ENCODE measurements at places on chromosomes 1 and 21. TPM values are rescaled to one million over a fixed set of nuclear protein-coding genes. Genes with fewer than 3 reads are reported as not detected.
A peak's percentile ranks its signal among the peaks of the same experiment; 100 is the strongest.

GRCh38 chr1:55585402-55585792 lies 370.2 kb upstream of the USP24 start:
- no peak for DNase-seq
- H3K4me3 ChIP-seq, result no peak overlapping the region
- no peaks in the 10 kb centered on the region for H3K36me3 ChIP-seq
- no peaks in the 10 kb centered on the region for H3K27me3 ChIP-seq

- DNase-seq, result no peak
- H3K4me1 ChIP-seq, result no peaks in the 10 kb centered on the region
- no peak overlapping the region for H3K4me3 ChIP-seq
- no peaks in the 10 kb centered on the region for H3K27me3 ChIP-seq
- H3K36me3 ChIP-seq, result no peaks in the 10 kb centered on the region
Measured at GRCh38 chr1:24180676-24181075, 6.4 kb downstream of the IFNLR1 start.

The OLIG2 gene
- not detected for total RNA-seq

GRCh38 chr1:10935246-10935645 lies 77.2 kb upstream of the TARDBP start:
- no peaks in the 10 kb centered on the region for H3K4me1 ChIP-seq
- H3K27ac ChIP-seq, result no peak overlapping the region
- no peak for DNase-seq
- no peak overlapping the region for H3K4me3 ChIP-seq

The TMEM125 gene
- total RNA-seq, result not detected

DNA sequence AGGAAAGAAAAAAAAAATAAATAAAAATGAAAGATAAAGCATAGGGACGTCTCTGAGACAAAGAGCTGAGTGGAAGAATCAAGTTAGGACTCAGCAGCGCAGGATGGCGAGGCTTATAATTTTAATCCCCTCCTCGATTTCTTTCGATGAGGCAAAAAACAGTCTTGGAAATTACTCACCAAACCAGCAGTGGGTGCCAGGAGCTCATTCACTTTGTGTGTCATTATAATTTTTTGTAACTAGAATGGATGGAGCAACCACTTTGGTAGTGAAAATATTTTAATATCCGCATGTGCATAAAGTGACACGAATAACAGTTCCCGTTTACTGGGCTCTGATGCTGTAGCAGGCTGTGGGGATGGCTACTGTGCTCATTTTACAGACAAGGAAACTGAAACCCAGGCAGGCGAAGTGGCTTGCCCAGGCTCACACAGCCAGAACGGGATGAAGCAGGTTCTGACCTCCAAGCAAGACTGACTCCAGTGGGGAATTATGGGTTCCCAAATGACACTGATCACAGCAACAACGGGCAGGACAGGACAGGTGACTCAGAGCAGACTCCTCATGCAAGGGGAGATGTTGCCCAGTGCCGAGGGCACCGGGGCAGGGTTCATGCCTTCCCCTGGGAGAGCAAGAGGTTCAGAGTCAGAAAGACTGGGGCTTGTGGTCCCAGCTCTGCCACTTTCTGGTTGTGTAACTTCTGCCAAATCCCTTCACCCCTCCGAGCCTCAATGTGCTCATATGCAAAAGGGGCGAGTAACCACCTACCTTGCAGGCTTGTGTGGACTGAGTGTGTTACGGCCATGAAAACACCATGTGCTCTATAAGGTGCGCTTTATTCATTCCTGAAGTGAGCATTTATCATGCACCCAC lies 63.6 kb downstream of the RUNX3 start:
- H3K4me3 ChIP-seq, result no peak overlapping the region
- no peaks in the 10 kb centered on the region for H3K27me3 ChIP-seq
- no peak for DNase-seq
- no peaks in the 10 kb centered on the region for H3K36me3 ChIP-seq

DNA sequence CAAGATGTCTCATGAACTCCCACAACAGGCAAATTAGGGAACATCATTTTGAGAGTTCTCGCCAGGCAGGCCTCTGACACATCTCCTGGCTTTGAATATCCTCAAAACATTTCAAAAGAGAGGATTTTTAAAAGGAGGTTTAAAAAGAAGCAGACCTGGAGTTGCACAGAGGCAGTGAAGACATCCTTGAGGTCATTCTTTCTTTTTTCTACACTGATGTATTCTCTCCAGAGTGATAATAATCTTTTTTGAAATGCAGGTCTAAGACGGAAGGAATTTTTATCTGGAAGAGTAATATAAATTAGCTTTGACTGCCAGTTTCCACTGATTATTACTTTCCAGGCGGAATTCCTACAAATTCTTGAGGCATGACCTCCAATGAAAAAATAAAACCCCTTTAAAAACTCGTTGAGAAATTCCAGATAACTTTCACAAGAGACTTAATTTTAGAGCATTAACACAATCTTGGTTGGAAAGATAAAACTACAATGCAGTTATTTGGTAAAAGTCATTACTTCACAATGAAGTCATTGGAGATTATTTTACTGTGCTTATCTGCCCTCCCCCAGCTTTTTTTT lies 125.0 kb downstream of the LYPLAL1 start:
- no peak for DNase-seq
- H3K27ac ChIP-seq, result peak overlapping the region; percentile 77
- peaks cover 4% of the 10 kb centered on the region for H3K4me1 ChIP-seq
- no peaks in the 10 kb centered on the region for H3K36me3 ChIP-seq

DNA sequence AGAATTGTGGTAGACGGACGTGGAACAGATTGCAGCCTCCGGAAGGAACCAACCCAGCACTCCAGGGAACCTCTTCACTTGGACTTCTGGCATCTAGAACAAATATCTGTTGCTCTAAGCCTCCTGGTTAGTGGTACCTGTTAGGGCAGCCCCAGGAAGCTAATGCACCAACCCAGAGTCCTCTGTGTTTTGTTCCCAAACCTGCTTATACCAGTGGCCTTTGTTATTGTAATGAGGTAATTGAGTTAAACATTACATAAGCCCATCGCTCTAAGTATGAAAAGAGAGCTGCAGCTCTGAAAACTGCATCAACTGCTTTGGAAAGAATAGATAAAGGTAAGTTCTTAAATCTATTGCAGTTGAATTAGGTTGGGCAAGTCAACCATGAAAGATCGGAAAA lies 516.7 kb downstream of the NPHP4 start:
- H3K4me1 ChIP-seq, result no peaks in the 10 kb centered on the region
- no peak overlapping the region for H3K27ac ChIP-seq
- no peaks in the 10 kb centered on the region for H3K36me3 ChIP-seq
- no peak for DNase-seq
- no peak overlapping the region for H3K4me3 ChIP-seq

DNA sequence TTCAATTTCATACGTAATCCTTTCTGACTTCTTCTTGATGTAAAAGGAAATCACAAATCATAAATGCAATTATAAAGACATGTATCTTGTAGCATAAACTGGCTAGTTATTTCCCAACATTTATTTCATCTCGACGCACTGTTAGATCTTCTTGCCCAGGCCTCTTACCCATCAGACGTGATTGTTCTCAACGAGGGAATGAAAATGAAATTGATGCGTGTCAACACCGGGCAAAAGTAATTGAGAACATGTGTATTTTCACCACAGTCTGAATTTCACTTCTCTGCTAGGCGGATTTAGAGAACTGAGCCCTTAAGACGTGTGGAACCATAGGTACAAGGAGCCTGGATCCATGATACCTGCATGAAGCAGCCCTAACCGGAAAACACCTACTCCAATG lies 519.7 kb downstream of the KCNT2 start:
- H3K4me1 ChIP-seq, result no peaks in the 10 kb centered on the region
- no peaks in the 10 kb centered on the region for H3K27me3 ChIP-seq
- H3K36me3 ChIP-seq, result no peaks in the 10 kb centered on the region

DNA sequence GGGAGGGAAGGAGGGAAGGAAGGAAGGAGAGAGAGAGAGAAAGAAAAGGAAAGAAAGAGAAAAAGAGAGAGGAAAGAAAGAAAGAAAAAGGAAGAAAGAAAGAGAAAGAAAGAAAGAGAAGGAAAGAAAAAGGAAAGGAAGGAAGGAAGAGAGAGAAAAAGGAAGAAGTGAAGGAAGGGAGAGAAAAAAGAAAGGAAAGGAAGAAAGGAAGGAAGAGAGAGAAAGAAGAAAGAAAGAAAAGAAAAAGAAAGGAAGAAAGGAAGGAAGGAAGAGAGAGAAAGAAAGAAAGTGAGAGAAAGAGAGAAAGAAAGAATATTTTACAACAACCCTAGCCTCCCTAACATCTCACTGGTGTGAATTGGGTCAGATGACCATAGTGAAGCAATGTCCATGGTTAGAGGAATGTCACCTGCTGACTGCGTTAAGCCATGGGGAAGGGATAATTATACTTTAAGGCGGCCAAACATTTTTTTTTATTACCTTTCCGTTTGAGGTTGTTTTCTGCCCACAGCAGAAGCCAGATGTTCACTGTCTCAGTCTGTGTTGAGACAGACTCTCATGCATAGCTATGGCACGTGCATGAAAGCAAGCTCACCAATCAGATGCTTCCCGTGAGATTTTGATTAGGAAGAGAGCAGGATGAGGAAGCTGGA lies 76.4 kb downstream of the SNRPE start:
- DNase-seq, result no peak
- no peaks in the 10 kb centered on the region for H3K4me1 ChIP-seq
- no peak overlapping the region for H3K4me3 ChIP-seq
- H3K27me3 ChIP-seq, result no peaks in the 10 kb centered on the region
- no peaks in the 10 kb centered on the region for H3K36me3 ChIP-seq

- H3K27ac ChIP-seq, result no peak overlapping the region
- H3K4me1 ChIP-seq, result no peaks in the 10 kb centered on the region
- DNase-seq, result no peak
- no peaks in the 10 kb centered on the region for H3K27me3 ChIP-seq
Measured at GRCh38 chr1:57063406-57064125, 97.8 kb upstream of the C8B start.

The MAEL gene
- not detected for total RNA-seq

GRCh38 chr1:70041317-70042045 lies 163.9 kb downstream of the LRRC40 start:
- H3K36me3 ChIP-seq, result no peaks in the 10 kb centered on the region
- no peak overlapping the region for H3K27ac ChIP-seq
- no peak overlapping the region for H3K4me3 ChIP-seq
- DNase-seq, result no peak
- no peaks in the 10 kb centered on the region for H3K27me3 ChIP-seq

The TRPM2 gene
- total RNA-seq, result 0.43 TPM

GRCh38 chr1:67308136-67308535 lies 463 bp downstream of the IL12RB2 start:
- H3K36me3 ChIP-seq, result no peaks in the 10 kb centered on the region
- H3K4me1 ChIP-seq, result no peaks in the 10 kb centered on the region
- no peaks in the 10 kb centered on the region for H3K27me3 ChIP-seq

- H3K36me3 ChIP-seq, result no peaks in the 10 kb centered on the region
- H3K4me3 ChIP-seq, result peak overlapping the region; percentile 95
- no peaks in the 10 kb centered on the region for H3K4me1 ChIP-seq
- DNase-seq, result peak; percentile 53
Measured at GRCh38 chr1:220748936-220749335, 814 bp downstream of the MTARC2 start.

DNA sequence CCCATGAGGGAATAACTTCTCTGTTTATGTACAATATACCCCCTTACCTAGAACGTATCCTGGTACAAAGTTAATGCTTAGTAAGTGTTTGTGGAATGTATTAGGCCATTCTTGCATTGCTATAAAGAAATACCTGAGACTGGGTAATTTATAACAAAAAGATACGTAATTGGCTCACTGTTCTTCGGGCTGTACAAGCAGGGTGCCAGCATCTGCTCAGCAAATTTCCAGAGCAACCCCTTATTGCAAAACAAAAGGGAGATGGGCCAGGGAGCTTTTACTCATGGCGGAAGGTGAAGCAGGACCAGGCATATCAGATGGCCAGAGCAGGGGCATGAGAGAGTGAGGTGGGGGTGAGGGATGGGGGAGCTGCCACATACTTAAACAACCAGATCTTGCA lies 123.4 kb upstream of the C8B start:
- H3K4me3 ChIP-seq, result no peak overlapping the region
- H3K36me3 ChIP-seq, result no peaks in the 10 kb centered on the region
- H3K27ac ChIP-seq, result no peak overlapping the region
- no peaks in the 10 kb centered on the region for H3K4me1 ChIP-seq
- no peak for DNase-seq

GRCh38 chr1:15146142-15146680 lies 7.3 kb upstream of the TMEM51 start:
- DNase-seq, result no peak
- no peaks in the 10 kb centered on the region for H3K27me3 ChIP-seq
- H3K27ac ChIP-seq, result no peak overlapping the region
- no peaks in the 10 kb centered on the region for H3K4me1 ChIP-seq

- H3K27me3 ChIP-seq, result no peaks in the 10 kb centered on the region
- no peak for DNase-seq
- H3K4me3 ChIP-seq, result no peak overlapping the region
- peaks cover 4% of the 10 kb centered on the region for H3K4me1 ChIP-seq
- no peak overlapping the region for H3K27ac ChIP-seq
- H3K36me3 ChIP-seq, result no peaks in the 10 kb centered on the region
Measured at GRCh38 chr1:119747451-119747850, 21.3 kb downstream of the HMGCS2 start.

GRCh38 chr1:186518822-186519381 lies 58.0 kb upstream of the PDC start:
- no peak overlapping the region for H3K4me3 ChIP-seq
- H3K36me3 ChIP-seq, result no peaks in the 10 kb centered on the region
- no peak for DNase-seq
- no peaks in the 10 kb centered on the region for H3K4me1 ChIP-seq

- H3K4me3 ChIP-seq, result no peak overlapping the region
- no peaks in the 10 kb centered on the region for H3K36me3 ChIP-seq
- no peak for DNase-seq
Measured at GRCh38 chr1:18322368-18323032, 158.2 kb upstream of the KLHDC7A start.

DNA sequence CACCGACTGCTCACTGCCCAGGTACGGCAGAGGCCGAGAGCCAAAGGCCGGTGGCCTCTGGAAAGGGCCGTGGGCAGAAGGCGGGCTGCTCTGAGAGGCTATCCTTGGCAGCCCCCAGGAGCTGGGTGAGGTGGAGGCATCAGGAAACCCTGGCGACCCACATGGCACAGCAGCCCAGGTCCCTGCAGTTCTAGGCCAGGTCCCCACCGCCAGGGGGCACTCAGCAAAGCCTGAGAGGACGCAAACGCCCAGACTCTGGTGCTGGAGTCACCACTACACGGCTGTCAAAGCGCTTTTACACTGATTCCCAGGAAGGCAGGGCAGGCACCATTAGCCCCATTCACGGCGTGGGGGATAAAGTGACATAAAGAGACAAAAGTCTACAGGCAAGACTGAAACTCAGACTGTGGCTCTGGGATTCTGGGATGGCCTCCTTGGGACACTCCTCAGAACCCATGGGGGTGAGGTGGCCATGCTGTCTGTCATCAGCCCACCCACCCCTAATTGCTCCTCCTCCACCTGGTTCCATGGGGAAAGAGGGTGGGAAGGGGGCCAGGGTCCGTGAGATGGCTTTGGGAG lies 4.9 kb downstream of the PLEKHG5 start:
- no peak overlapping the region for H3K4me3 ChIP-seq
- no peak overlapping the region for H3K27ac ChIP-seq
- peak; percentile 29 for DNase-seq
- H3K36me3 ChIP-seq, result no peaks in the 10 kb centered on the region

GRCh38 chr1:161367684-161368400 lies at the start of gene CFAP126:
TSS of gene CFAP126 (minus strand) at chr1:161367876. CDS start at chr1:161367868, 8 bp downstream.
- peaks cover 20% of the 10 kb centered on the region for H3K36me3 ChIP-seq
- peak within 1 kb of the TSS; percentile 62 for H3K27ac ChIP-seq
- H3K4me1 ChIP-seq, result no peaks in the 10 kb centered on the region
- no peaks in the 10 kb centered on the region for H3K27me3 ChIP-seq
- DNase-seq, result peak; percentile 64
- H3K4me3 ChIP-seq, result no peak within 1 kb of the TSS

The SLC6A17 gene
- total RNA-seq, result 0.11 TPM

The FCRL6 gene
- total RNA-seq, result not detected

- peaks cover 3% of the 10 kb centered on the region for H3K36me3 ChIP-seq
- H3K27me3 ChIP-seq, result no peaks in the 10 kb centered on the region
- H3K4me3 ChIP-seq, result no peak overlapping the region
- H3K27ac ChIP-seq, result no peak overlapping the region
Measured at GRCh38 chr21:29316029-29316742, 17.5 kb downstream of the BACH1 start.

Data from ascending aorta (tissue), 2 donors.